ENCODE measurements at places on chromosomes 6 and 20. TPM values are rescaled to one million over a fixed set of nuclear protein-coding genes. Genes with fewer than 3 reads are reported as not detected.

ZNF343 gene
- total RNA-seq: 17.4 TPM

GRCh38 chr20:10639077-10639736 is 34.6 kb downstream of the JAG1 start:
- no peak for DNase-seq

GRCh38 chr6:119162134-119162775 is 83.8 kb upstream of the FAM184A start:
- no peak for DNase-seq

DNA sequence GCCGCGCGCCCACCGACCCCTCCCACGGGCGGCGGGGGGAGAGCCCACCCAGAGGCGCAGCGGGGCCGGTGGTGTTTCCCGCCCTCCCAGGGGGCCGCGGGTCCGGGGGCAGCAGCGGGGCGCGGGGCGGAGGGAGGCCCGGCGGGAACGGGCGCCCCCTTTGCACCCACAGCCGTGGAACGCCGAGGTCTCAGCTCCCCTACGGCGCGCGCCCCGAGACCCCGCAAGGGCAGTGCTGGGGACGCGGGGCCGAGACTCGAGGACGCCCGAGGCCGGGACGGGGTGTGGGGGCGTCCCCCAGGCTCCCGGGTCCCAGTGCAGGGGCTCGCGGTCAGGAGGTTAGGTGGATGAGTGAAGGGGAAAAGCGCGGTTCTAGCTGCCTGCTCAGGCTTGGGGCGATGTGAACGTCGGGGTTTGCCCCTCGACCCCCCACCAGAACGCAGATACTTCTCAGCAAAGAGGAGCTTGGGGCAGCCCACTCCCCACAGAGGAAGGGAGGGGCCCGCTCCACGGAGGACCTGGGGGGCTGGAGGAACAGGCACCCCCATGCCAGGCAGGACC is 65.5 kb upstream of the BHLHE23 start:
- DNase-seq: no peak

- no peak for DNase-seq
These were observed 53.9 kb upstream of the SIM1 start for GRCh38 chr6:100518588-100518987.

DNA sequence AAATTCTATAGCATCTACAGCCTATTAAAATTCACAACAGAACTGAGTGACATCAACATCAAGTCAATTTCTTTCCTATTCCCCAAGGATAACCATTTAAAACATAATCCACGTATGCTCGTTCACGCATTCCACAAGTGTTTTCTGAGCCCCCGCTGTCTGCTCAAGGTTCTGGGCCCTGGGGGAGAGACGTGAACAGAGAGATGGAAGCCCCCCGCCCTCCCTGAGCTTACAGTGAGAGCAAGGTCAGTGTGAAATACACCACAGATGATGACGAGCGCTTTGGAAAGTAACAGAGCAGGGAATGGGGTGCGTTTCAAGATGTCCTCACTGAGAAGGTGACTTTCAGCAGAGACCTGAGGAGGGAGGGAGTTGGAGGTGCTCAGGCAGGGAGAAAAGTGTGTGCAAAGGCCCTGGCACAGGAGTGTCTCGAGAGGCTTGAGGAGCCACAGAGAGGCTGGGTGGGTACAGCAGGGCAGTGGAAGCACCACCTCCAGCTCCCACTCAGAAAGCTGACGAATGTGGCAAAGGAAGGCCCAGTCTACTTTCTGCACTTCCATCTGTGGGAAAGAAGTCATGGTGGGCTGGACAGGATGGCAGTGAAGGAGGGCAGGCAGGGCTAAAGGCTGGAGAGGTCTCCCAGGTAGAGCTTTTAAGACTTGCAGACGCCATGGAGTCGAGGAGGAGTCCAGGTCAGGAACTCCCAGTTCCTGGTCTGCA is 88.3 kb downstream of the DLL1 start:
- DNase-seq: no peak

GRCh38 chr6:20159781-20160540 is 52.3 kb downstream of the MBOAT1 start:
- peak; percentile 15 for DNase-seq

DNA sequence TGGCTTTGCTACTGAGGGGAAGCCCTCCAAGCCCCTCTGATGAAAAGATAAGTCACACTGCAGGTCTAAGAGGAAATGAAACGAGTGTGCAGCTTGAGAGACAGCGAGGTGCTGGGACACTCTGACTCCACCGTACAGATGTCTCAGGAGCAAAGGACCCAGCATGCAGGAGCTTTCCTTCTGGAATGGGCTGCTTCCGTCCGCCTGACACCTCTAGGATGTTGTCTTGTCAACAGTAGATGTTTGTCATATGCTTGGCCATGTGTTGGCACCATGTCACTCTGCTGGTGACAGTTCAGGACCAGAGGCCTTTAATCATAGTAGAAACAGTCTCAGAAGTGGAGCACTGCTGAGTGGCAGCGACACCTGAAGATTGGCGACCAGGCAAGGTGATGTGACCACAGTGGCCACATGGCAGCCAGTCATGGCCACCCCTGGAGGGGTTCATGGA is 46.7 kb downstream of the SLC24A3 start:
- no peak for DNase-seq

DNA sequence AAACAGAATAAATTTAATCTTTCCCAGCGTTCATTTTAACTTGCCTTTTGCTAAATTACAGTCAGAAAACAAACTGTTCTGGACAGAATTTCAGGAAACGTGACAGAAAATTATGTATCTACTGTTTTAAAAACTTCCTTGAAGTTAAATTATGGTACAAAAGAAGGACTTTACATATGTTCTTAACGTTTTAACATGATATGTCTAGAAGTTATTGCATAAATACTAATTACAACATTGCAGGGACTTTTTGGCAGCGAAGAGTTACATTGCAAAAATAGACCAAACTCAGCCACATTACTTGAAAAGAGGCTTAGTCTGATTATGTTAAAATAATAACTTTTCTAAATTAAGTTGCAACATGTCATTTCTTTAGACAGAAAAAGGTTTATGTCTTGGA is 142.1 kb upstream of the IMPG1 start:
- DNase-seq: no peak

DNA sequence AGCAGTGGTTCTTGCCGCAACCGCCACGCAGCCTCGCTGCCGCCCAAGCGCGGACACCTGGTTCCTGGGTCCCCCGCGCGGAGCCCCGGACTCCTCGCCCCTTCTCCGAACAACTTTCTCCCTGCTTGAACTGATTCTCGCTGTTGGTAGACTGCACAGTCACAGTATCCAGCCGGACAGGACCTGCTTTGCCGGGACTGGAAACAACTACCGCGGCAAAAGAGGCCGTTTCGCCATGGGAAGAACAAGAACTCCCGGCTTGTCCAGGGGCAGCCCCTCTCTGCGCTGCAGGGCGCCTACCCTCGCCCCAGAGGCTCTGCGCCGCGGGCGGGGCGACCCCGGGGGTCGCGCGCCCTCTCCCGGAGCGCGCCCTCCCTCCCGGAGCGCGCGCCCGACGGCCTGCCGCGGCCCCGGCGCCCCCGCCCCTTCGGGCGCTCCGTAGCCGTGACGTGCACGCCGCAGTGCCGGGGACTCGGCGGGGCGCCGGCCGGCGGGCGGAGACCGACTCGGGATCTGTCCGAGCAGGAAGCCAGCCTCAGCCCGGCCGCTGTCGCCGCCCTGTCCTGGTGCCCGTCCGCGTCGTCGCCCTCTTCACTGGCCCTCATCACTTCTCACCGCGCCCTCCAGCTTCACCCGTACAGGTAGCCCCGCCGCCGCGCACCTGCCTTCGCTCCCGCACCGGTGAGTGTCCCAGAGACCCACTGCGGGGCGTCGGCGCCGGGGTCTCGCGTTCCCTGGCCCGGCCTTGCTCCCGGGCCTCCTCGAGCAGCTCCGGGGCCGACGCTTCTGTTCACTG is at the start of gene MYO6:
Gene MYO6 (plus strand): TSS at position 497 of the 796 bp plus-strand sequence. CDS start 68,309 bp downstream, outside the sequence.
- DNase-seq: peak; percentile 39

DNA sequence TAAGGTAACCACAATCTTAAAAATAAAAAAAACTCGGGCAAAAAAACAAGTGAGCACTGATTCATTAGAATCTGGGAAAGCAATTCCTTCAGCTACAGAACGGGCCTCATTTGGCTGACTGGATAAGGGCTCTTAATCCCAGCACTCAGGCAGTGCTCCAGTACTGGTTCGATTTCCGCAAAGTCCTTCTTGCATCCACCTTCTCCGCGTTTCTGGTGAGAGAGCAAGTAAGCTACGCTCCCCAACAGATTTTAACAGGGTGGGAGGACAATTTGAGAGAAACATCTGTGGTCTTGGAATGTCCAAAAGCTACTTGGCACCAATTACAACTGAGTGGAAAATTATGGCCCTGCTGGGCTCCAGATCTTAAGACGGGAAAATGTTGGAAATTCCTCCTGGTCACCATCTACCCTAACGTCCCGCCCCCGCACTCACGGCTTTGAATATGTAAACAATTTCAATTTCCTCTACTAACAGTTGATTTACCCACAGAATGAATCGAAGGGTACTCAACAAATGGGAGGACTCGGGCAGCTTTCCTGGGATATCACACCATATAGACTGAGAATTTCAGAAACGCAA is 18.1 kb upstream of the ZSCAN9 start:
- no peak for DNase-seq

DNA sequence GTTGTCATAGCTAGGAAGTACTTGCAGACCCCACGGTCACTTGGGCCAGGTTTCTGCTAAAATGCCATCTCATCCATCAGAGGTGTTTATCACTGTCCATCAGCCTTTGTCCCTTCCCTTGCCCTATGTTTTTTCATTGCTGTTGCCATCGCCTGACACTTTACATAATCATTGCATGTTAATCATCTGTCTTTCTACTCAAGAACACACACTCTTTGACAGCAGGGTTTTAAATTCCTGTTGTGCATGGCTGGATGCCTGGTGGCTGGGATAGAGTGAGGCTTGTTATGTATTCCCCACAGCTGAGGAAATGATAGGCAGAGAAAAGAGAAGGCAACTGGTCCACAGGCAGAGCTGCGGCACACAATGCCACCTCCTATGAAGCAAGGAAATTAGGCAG is 11.7 kb upstream of the C6orf118 start:
- no peak for DNase-seq

- DNase-seq: no peak
These were observed 44.1 kb downstream of the GJA1 start for GRCh38 chr6:121479486-121480098.

Measured in skin of body (tissue), 3 donors.